Right ventricle myocardium inferior (tissue), 1 donor: ENCODE measurements at places on chromosomes 7 and 10.

GRCh38 chr10:31343551-31343950 lies 24.5 kb downstream of the ZEB1 start:
- no peak for DNase-seq

DNA sequence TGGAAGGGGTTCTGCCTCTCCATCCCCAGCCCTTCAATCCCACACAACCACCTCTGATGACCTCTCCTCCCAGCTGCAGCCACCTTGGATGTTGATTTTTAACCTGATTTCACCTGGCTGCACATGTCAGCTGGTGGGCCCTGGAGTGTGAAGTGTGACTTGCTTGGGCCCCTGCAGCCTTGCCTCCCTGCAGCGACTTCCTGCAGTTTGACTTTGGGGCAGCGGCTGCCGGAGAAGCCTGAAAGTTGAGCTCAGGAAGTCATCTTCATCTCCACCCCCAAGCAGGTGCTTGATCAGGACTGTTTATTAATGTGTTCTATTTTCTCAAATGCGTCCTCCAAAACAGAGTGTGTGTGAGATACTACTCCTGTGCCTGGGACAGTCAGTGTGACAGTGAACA lies 675.2 kb upstream of the GALNT17 start:
- DNase-seq: no peak

DNA sequence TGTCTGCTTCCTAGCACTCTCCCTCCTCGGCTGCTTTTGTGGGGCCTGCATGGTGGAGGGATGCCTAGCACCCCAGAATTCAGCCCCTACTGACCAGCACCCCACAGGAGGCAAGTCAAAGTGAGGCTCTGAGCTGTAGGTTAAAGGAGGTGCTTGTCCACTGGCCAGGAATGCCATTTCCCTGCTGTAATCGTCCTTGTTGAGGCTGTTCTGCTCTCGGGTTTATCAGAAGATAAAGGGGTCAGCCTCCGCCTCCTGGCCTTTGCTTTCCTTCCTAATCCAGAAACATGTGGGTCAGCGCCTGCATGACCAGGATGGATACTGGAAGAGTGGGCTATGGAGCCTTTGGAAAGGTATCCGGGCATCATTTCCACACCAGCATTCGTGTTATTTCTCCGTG lies 98.9 kb downstream of the MKI67 start:
- DNase-seq: no peak

DNA sequence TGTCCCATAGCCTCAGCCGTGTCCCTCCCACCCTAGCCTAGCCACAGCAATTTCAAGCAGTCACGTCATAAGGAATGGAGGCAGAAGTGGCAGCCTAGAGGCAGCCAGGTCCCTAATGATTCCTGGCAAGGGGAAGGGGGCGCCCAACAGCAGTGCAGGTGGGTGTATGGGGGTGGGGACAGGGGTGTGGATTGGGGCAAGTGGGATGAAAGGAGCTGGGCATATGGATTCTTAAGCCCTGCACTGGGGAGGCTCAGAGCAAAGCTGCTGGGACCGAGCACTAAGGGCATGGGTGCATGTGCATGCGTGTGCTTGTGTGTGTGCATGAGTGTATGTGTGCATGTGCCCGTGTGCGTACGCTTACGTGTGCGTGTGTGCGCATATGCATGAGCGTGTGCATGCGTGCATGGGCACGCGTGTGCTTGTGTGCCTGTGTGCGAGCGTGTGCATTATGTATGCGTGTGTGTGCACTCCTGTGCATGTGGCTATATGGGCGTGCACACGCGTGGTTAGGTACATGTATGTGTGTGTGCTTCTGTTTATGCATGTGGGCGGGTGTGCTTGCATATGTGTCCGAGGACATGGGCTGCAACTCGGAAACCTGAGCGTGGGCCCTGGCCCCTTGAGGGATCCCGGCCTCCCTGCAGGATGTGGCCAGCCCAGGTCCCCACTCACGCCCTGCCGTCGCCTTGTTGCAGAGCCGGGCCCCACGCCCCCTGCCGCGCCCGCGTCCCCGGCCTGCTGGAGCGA lies 34.1 kb downstream of the SH2B2 start:
- no peak for DNase-seq

DNA sequence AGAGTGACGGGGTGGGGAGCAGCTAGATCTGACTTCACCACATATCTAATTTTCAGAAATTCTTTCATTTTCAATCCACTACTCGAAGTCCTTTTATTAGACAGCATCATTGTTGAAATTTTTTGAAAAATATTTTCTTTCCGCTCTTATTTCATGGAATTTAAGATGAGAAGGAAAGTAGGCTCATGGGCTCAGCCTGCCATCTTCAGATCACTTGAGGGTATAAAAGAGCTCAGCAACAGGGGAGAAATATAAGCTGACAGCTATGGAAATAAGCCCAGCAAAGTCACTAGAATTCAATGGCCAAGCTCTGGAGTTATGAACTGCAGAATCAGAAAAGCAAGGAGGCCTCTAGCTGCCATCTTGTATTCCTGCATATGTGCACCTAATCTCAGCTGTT lies 389.1 kb downstream of the XPNPEP1 start:
- no peak for DNase-seq

DNA sequence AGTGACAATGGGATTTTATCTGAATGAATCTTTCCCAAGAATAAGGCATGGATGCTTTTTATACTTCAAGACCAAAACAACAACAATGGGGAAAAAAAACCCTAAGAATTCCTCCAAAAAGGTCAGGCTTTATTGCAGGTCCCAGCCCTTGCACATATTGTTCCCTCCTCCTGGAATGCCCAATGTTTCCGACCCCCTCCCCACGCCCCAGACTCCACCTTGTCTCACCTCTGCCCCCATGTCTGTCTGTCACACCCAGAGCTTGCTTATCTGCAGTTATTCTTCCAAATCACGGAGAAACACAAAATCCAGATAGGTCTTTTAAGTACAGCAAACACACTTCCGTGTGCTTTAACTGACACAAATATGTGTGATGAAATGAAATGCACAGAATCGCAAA lies 43.5 kb downstream of the ELMO1 start:
- DNase-seq: no peak

- DNase-seq: no peak
These were observed 41.7 kb downstream of the PPP1R3C start for GRCh38 chr10:91590904-91591796.

GRCh38 chr7:30886608-30887011 lies 25.0 kb upstream of the AQP1 start:
- no peak for DNase-seq
